Inflammatory macrophage treated with lipopolysaccharide for 1 hour (primary cell): ENCODE measurements at places on chromosomes 3 and 15.

- DNase-seq, result no peak
Observed at GRCh38 chr15:40693904-40694687, 878 bp upstream of the RAD51 start.

DNA sequence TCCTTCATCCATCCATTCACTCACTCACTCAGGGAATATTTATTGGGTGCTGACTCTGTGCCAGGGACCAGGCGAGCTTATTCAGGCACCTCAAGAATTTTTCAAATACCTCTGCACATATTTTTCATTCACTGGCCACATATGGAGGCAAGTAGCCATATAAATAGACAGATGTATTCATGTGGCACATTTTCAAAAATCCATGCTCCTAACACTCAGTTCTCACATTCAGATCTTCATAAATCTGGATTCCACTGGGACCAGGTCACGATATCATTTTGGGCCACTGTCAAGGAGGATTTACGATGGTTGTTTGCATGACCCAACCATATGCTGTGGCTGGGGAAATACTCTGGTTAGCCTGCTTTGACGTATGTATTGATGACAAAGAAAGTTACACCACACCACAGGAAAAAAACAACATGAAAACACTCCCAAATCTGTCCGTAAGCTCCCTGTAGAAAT is 241.8 kb upstream of the LRTM1 start:
- no peak for DNase-seq

GRCh38 chr15:29278436-29279105 is 8.9 kb upstream of the NSMCE3 start:
- DNase-seq, result no peak

- DNase-seq, result no peak
Observed at GRCh38 chr15:42184736-42185135, 23.4 kb downstream of the VPS39 start.

GRCh38 chr3:24315971-24316370 is 178.7 kb downstream of the THRB start:
- DNase-seq, result no peak

DNA sequence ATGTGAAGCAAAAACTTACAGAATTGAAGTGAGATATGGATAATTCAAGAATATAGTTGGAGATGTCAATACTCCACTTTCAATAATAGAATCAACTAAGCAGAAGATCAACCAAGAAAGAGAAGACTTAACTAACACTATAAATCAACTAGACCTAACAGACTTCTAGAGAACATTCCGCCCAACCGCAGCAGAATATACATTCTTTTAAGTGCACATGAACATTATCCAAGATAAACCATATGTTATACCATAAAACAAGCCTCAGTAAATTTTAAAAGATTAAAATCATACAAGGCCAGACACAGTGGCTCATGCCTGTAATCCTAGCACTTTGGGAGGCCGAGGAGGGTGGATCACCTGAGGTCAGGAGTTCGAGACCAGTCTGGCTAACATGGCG is 5.5 kb upstream of the TEX55 start:
- DNase-seq, result no peak

- no peak for DNase-seq
Observed at GRCh38 chr15:78880242-78880533, 7.5 kb downstream of the MORF4L1 start.

DNA sequence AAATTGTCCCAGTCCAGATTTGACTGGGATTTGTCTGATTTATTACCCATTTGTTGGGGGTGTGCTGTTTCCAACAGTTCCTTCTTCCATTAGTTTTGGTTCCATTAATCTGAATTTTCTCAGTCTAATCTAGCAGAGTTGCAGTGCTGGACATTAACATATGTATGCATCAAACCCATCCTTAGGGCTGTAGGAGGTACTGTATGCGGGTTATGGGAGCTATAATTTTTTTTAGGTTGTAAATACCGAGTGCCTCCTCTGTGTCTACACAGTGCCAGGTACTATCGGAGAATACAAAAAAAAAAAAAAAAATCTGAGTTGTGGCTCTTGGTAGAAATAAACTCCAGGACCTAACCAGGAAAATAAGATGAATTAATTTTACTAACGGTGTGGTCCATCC is 133.8 kb downstream of the LIPC start:
- no peak for DNase-seq

DNA sequence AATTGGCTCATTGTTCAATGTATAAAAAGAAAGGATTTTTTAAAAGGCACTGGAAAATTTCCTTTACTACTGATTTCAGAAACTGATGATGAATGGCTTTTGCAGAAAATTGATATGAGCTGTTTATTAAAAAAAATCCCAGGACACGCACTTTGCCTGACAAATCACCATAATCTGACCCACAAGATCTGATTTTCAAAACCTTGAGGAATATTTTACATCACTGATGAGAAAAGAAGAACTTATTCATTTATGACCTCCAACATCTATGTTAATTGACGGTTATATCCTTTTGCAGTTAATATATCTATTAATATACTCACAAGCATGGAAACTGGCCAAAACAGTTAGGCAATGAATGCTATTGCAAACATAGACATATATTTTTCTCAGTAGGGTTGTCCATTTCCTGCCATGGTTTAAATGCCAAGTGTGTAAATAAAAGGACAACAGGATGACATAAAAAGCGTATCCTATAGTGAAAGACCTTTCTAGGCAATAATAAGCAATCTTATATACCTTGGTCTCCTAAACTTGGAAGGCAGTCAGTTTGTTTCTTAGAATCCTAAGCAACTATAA is 109.7 kb upstream of the SLC7A14 start:
- no peak for DNase-seq

DNA sequence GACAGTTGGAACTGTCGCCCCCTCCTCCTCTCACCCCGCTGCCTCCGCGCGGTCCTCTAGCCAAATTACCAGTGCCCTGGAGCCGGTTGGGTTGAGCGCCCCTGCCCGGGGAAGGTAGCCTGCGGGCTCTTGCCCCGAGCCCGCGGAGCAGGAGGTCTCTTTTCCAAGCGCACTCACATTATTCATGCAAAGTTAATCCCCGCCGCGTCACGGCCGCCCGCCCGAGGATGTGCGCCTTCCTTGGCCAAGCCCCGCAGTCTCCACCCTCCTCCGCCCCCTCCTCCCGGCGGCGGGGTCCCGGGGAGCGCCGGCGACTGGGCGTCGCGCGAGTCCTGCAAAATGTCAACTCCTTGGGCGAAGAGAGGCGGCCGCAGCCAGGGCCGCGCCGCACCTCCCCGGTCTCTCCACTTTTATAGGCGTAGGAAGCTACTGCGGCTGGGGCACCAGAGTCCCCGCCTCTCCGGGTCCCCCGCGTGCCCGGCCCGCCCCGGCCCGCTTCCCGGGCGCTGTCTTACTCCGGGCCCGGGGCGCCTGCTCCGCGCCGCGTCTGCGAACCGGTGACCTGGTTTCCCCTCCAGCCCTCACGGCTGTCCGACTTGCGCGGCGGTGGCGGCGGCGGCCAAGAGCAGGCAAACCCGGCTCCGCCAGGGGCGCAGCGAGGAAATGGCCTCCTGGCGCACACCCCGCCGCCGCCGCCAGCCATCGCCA is at the start of gene THRB:
Gene THRB, minus strand, starts transcription at position 233 of the 708 bp plus-strand sequence.
- DNase-seq, result peak; percentile 62

- peak; percentile 67 for DNase-seq
Observed at GRCh38 chr15:58457466-58457965, 25.7 kb downstream of the LIPC start.

GRCh38 chr3:98791341-98792325 is 28.5 kb downstream of the ST3GAL6 start:
- no peak for DNase-seq

- no peak for DNase-seq
Observed at GRCh38 chr3:48503401-48504050, 448 bp downstream of the SHISA5 start.

DNA sequence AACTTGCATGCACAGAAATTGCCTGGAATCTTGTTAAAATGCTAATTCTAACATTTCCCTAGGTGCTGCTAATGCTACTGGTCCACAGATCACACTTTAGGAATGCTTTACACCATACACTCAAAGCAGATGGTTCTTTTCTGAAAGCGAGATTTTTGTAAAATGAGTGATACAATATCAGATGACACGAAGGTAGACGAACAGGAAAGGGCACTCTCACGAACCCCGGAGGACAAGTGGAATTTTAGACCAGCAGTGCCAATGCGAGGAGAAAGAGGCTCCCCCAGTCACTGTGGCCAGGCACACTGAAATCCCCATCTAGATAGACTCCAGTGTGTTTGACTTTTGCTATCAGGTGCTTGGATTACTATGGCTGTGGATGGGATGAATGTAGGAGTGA is 21.0 kb downstream of the FAIM start:
- DNase-seq, result no peak

- DNase-seq, result no peak
Observed at GRCh38 chr3:172875039-172875438, 124.5 kb downstream of the ECT2 start.

- no peak for DNase-seq
Observed at GRCh38 chr15:98804057-98804380, 155.7 kb downstream of the IGF1R start.

DNA sequence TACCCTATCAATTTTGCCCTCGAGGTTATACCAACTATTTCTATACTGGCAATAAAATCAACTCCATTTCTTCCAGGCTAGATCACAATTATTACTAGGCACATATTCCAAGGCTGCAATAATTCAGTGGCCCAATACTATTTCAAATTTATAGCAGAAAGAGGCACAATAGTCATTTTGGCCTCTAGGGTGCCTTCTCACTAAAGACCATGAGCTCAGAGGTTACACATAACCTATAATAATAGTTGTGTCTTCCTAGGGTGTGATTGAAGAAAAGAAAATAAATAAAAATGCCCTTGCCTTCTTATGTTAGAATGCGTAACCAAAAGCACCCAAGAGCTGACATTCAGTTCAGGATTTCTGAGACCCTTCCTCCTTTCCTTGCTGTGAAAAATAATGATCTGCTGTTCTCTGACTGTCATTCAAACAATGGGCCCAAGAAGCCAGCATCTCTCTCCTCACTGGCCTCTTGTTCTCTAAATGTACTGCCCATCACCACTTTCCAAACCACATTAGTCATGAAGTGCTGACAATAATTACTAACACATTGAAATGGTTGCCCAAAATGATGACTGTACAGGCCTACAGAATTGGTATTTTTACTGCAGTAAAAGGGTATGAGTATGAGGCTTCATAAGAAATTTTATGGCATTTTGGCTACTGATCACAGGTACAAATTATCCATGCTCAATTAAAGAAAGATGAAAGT is 244.8 kb downstream of the LRRN1 start:
- no peak for DNase-seq

DNA sequence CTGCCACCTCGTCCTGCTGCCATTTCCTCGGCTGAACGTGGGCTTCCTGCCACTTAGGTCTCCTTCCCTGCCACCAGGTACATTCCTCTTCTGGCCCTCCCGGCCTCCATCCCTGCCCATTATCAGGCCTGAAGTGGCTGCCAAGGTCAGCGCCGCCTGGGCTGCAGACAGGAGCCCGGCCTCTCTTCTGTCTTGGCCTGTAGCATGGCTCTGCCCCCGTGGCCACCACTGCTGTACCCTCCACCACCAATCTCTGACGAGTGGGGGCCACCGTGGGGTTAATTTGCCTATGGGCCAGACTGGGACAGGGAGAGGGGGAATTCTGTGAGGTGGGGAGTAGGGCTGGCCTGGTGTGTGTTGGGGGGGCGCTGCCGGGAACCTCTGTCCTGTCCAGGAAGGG is 2.0 kb upstream of the BAHD1 start:
- DNase-seq, result no peak

GRCh38 chr3:140441006-140441405 is 236.9 kb upstream of the TRIM42 start:
- no peak for DNase-seq

GRCh38 chr3:177595530-177596188 is 398.4 kb upstream of the TBL1XR1 start:
- no peak for DNase-seq

DNA sequence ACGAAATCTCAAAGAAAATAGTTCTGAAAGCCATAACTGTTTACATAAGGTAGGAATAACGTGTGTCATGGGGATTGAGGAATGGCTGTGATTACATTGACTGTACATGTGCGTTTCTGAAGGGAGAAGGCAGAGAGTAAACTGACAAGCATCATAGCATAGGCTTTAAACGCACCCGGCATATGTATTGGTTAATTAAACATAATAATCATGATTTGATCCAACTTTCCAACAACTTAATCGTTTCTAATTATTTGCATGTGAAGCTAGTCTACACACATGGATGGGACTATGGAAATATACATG is 3.3 kb downstream of the TMEM108 start:
- DNase-seq, result no peak

- DNase-seq, result no peak
Observed at GRCh38 chr3:55634345-55634744, 147.2 kb upstream of the WNT5A start.

GRCh38 chr3:22795917-22796316 is 407.2 kb upstream of the UBE2E2 start:
- no peak for DNase-seq

GRCh38 chr3:129718201-129718600 is 111.7 kb upstream of the PLXND1 start:
- DNase-seq, result no peak

DNA sequence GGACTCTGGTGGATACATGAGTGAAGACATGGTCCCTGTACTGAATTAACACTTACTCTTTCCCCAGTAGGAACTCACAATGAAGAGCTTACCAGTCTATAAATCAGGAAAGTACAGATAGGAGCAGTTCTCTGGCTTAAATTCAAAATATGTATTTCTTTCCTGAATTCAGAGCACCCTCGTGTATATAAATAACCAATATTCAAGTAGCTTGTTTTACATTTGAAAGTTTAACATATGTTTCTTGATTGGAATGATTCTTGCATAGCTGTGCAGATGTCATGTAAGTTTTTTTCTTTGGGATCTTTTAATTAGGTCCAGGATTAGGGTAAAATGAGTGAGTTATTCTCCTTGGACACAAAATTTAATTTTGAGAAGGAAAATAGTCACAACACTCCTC is 14.8 kb upstream of the TMPRSS7 start:
- DNase-seq, result no peak

DNA sequence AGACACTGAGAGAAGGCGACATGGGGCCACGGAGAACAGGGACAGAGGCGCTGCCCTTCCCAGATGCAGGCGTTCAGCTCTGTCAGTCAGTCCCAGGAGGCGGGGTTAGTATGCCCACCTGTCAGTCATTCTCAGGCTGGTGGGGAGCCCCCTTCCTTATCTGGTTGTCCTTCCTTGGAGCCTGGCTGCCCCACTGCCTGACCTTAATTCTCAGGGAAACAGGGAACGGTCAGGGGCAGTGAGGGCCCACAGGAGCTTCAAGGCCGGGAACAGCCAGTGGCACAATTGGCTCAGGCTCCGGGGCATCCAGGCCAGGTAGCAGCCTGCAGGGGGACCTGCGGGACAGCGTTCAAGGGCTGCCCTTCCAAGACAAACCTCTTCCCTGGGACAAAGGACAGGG is 133.2 kb downstream of the CHSY1 start:
- DNase-seq, result no peak

GRCh38 chr3:195110647-195111318 is 160.2 kb downstream of the XXYLT1 start:
- peak; percentile 67 for DNase-seq

GRCh38 chr3:170914690-170915089 is 6.3 kb upstream of the EIF5A2 start:
- no peak for DNase-seq

- no peak for DNase-seq
Observed at GRCh38 chr3:151635905-151636304, 97.8 kb upstream of the AADACL2 start.
